Mucosa of gallbladder (tissue), 1 donor: ENCODE measurements at places on chromosomes 6 and 20. TPM values are rescaled to one million over a fixed set of nuclear protein-coding genes. Genes with fewer than 3 reads are reported as not detected.

Gene XKR7
- total RNA-seq, result not detected

Gene SMLR1
- 2.8 TPM for total RNA-seq

Gene DZANK1
- 3.3 TPM for total RNA-seq

Gene PSMB9
- 31.2 TPM for total RNA-seq

Gene DNAAF9
- total RNA-seq, result 25.4 TPM

Gene HLA-B
- 1,432 TPM for total RNA-seq

Gene PGC
- total RNA-seq, result 6.7 TPM

Gene GABRR1
- total RNA-seq, result not detected

Gene ANKRD60
- not detected for total RNA-seq

Gene SYCP2
- 9.5 TPM for total RNA-seq

Gene NMBR
- total RNA-seq, result not detected

Gene RBL1
- 4.6 TPM for total RNA-seq

GRCh38 chr6:40721271-40721952 is 134.2 kb upstream of the LRFN2 start:
- no peak for DNase-seq

DNA sequence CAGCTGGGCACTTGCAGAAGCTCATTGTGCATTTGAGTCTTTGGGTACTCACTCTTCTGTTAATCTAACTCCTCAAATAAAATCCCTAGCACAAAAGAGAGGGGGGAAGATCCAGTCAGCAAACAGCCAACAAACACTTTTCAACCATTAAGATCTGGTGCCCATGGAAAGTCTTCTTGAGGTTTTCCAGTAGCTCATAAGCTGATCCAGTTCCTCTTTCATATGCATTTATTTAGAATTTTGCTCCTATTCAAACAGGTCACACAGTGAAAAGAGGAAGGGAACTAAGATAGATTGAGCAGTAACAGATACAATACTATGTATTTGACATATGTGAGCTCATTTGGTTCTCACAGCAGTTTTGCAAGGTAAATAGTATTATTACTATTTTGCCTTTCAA is 38.6 kb downstream of the HLA-DPB1 start:
- no peak for DNase-seq

GRCh38 chr20:45470937-45471336 is 1.4 kb downstream of the WFDC2 start:
- DNase-seq, result no peak

DNA sequence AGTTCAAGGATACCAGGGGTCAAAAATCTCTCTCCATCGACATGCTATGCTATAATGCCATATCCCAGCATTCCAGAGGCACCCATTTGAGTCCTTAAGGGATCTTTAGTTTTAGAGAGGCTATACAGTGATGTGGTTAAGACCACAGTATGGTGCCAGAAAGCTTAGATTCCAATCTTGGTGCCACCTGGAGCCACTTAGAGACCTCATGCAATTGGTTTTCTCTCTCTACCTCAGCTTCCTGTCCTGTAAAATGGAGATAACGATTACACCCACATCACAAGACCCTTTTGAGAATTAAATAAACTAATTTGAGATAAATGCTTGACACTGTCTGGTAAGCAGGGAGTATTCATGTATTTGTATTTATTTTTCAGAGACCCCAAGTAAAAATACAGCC is 39.0 kb downstream of the PLAGL1 start:
- no peak for DNase-seq

- no peak for DNase-seq
Measured at GRCh38 chr6:4503700-4504099, 272.5 kb upstream of the CDYL start.

DNA sequence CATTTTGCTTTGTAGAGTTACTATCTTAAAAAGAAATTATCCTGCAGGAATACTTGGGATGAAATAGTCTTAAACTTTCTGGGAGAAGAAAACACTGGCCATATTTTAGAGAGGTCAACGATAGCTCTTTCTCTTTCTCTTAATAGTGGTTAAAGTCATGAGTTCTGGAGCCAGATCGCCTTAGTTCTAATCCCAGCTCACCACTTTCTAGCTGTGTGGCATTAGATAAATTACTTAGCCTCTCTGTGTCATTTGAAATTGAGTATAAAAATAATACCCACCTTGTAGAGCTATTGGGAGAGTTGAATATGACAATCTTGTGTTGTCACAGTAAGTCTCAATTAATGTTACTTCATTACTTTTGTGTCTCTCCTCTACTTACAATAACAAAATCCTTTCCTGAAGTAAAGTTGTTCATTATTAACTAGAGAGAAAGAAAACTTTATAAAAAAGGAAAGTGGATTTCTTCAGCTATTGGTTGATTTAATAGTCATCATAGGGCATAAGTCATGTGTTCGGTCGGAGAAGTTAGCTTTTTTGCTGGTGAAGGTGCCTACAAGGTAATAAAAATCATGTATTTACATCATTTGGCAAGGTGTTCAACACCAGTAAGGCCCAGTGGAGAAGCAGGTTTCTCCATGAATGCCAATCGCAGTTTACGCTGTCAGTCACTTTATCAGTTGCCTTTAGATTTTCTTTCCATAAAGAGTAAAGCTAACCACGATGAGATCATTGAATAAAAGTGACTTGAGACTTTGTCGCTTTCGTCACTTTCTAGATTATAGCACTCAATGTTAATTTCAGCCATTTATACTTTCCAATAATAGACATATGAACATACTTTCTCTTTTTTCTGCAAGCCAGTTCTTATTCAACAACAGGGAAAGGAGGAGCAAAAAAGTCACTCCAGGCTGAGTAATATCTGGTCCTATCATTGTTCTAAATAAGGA is 2.0 kb downstream of the NEDD9 start:
- DNase-seq, result no peak

DNA sequence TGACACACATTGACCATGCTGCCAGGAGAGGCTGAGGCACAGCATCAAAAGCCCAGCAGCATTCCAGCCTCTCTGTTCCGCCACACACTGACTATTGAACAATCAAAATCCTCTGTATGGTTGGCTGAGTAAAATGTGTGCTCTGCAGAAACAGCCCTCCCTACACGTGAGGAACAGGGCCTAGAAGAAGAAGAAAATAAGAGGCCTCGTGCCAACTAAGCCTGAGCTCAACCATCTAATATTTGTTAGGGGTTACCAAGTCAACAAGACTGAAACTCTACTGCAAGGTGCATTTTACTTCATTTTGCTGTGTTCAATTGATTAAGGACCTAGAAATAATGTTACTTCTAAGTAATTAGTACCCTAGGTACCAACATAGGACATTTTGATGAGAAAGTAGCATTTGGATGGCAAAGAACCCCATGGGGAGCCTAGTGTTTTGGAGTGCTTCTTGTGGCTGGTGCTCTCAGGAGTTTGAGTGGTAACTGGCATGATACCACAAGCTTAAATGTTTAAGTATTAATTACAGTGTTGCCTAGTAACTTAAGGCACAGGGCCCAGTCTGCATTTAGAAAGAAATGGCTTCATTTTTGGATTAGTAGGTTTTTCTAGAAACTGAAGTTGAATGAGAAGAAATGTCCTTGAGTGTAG is 146.6 kb upstream of the PLN start:
- DNase-seq, result no peak

- no peak for DNase-seq
Measured at GRCh38 chr20:18904192-18904591, 90.6 kb downstream of the SCP2D1 start.

GRCh38 chr6:95286874-95287273 is 290.5 kb upstream of the MANEA start:
- no peak for DNase-seq

GRCh38 chr6:5598123-5598522 is 336.8 kb downstream of the FARS2 start:
- DNase-seq, result no peak

- DNase-seq, result no peak
Measured at GRCh38 chr6:126767711-126768110, 350.8 kb upstream of the RSPO3 start.

- no peak for DNase-seq
Measured at GRCh38 chr6:138959521-138959920, 28.5 kb downstream of the REPS1 start.

DNA sequence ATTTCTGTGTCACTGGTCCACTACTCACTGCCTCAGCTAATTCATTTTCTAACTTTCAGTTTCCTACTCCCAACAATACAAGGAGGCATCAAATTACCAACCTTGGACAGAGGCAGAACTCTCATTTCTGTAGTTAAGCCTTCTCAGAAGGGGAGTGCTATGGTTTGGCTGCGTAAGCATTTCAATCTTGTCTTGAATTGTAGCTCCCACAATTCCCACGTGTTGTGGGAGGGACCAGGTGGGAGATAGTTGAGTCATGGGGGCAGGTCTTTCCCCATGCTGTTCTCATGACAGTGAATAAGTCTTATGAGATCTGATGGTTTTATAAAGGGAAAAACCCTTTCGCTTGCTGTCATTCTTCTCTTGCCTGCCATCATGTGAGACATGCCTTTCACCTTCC is 22.9 kb downstream of the HLA-DRA start:
- DNase-seq, result no peak

- DNase-seq, result peak; percentile 45
Measured at GRCh38 chr20:19992996-19993908, 23.9 kb upstream of the NAA20 start.

GRCh38 chr6:31116661-31117385 is 2.2 kb downstream of the PSORS1C1 start:
- no peak for DNase-seq

DNA sequence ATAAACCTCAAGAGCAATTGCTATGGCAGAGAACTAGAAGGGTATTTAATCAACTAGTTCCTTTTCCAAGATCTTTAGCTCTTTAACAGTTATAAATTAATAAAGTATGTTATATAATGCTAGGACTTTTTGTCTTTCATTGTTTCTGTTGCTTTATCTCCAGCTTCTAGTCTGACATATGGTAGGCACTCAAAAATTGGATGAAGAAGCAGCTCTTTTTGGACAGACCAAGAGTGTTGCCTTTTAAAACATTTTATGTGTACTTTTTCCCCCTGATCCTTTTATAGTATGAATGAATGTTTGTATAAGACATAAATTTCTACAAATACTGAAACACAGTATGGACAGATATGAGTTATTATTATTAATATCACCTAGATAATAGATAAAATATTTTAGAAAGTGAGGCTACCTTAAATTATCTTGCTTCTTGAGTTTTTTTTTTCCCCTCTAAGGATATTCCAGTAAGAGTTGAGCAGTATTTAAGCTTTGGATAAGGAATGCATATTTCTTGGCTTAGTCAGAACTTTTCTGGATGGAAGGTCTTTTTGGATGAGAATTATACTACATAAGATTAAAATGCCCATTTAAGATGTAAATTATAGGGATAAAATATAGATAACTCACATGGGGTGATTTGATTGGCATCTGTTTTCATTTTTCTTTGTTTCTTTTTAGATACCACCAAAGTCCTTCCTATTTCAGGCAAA is 16.6 kb downstream of the LAMA2 start:
- DNase-seq, result no peak

DNA sequence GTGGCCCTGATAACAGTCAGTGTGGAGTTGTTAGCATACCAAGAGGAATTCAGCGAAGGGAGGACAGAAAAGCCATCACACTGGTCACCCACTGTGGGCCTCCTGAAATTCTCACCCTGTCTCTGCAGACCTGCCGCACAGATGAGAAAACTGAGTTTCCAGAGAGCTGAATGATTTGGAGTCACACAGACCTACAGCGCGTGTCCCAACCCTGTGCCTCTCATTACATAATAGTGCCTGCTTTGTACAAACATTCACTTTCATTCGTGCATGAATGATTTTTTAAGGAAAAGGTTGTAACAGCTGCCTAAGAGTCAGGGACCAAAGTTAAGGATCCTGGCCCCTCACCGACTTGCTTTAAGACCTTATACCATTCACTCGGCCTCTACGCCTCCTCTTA is 62.7 kb downstream of the THBS2 start:
- DNase-seq, result no peak

GRCh38 chr20:32429343-32429742 is 71.2 kb downstream of the ASXL1 start:
- no peak for DNase-seq

- peak; percentile 76 for DNase-seq
Measured at GRCh38 chr6:43608310-43608763, 20.7 kb downstream of the GTPBP2 start.

- DNase-seq, result no peak
Measured at GRCh38 chr6:87858440-87858839, 156.4 kb upstream of the AKIRIN2 start.

DNA sequence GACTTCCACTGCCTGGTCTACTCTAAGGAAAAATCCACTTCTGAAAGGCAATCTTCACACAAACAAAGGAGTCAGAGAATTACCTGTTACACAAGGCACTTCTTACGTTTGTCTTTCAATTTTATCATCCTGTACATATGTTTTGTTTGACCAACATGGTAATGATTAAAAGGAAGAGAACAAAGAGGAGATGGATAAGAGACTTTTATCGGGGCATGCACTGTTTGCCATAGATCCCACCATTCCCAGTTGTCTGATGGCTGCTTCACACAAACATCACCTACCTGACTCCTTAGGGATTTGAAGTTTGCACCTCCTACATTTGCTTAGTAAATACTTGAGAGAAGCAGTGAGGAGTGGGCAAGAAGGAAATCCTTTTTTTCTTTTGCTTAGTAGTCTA is 87.1 kb downstream of the BFSP1 start:
- no peak for DNase-seq

GRCh38 chr6:11491596-11492463 is 45.7 kb upstream of the TMEM170B start:
- no peak for DNase-seq

GRCh38 chr6:34459899-34460593 is 5.8 kb upstream of the PACSIN1 start:
- DNase-seq, result peak; percentile 46

GRCh38 chr6:53244399-53244931 is 95.8 kb upstream of the GCM1 start:
- DNase-seq, result no peak

DNA sequence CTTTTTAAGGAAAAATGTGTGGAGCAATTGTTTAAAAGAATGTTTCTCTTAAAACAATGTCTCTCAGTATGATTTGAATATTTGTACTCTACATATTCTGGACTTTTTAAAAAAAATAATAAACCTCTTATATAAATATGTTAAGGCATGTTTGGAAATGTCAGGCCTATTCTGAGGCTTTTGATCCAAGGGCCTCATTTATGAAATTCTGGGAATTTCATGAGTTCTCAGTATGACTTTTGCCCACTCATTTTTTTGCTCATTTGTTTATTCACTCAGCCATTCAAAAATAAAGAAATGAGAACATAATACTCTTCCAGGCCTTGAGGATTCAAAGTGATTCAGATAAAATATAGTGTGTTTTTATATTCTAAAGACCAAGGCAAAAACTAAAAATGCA is 60.4 kb downstream of the DOK5 start:
- DNase-seq, result no peak

- no peak for DNase-seq
Measured at GRCh38 chr20:2380601-2381000, at the start of gene TGM6. Gene TGM6 (plus strand): TSS chr20:2380901. CDS start chr20:2380969, 68 bp downstream.

GRCh38 chr20:62405108-62405980 is 1.7 kb downstream of the CABLES2 start:
- DNase-seq, result no peak

- no peak for DNase-seq
Measured at GRCh38 chr20:50416269-50417022, 93.7 kb upstream of the PTPN1 start.

- no peak for DNase-seq
Measured at GRCh38 chr6:95545686-95546085, 31.6 kb upstream of the MANEA start.
